ENCODE measurements at places on chromosomes 4 and X. TPM values are rescaled to one million over a fixed set of nuclear protein-coding genes. Genes with fewer than 3 reads are reported as not detected.

- H3K27me3 ChIP-seq: no peaks in the 10 kb centered on the region
- DNase-seq: no peak
- no peaks in the 10 kb centered on the region for H3K36me3 ChIP-seq
- no peak overlapping the region for H3K4me3 ChIP-seq
These were observed 439.2 kb downstream of the PCDH10 start for GRCh38 chr4:133588306-133588705.

- H3K4me3 ChIP-seq: peak overlapping the region; percentile 78
- H3K27ac ChIP-seq: peak overlapping the region; percentile 47
- H3K4me1 ChIP-seq: peaks cover 37% of the 10 kb centered on the region
- H3K27me3 ChIP-seq: no peaks in the 10 kb centered on the region
- H3K36me3 ChIP-seq: peaks cover 9% of the 10 kb centered on the region
- DNase-seq: peak; percentile 34
These were observed 1.2 kb upstream of the LETM1 start for GRCh38 chr4:1856943-1857699.

GRCh38 chr4:130600706-130601105 is 1504.8 kb downstream of the C4orf33 start:
- no peak for DNase-seq
- H3K27me3 ChIP-seq: no peaks in the 10 kb centered on the region
- no peak overlapping the region for H3K27ac ChIP-seq

- no peaks in the 10 kb centered on the region for H3K27me3 ChIP-seq
- H3K36me3 ChIP-seq: no peaks in the 10 kb centered on the region
- H3K4me1 ChIP-seq: peaks cover 10% of the 10 kb centered on the region
- no peak overlapping the region for H3K4me3 ChIP-seq
- DNase-seq: peak; percentile 41
These were observed 2.8 kb upstream of the CLCN5 start for GRCh38 chrX:49919617-49920016.

GRCh38 chr4:150391052-150391451 is 190.9 kb upstream of the MAB21L2 start:
- no peak overlapping the region for H3K4me3 ChIP-seq
- no peaks in the 10 kb centered on the region for H3K27me3 ChIP-seq
- H3K27ac ChIP-seq: no peak overlapping the region
- peaks cover 32% of the 10 kb centered on the region for H3K36me3 ChIP-seq
- peaks cover 18% of the 10 kb centered on the region for H3K4me1 ChIP-seq

DNA sequence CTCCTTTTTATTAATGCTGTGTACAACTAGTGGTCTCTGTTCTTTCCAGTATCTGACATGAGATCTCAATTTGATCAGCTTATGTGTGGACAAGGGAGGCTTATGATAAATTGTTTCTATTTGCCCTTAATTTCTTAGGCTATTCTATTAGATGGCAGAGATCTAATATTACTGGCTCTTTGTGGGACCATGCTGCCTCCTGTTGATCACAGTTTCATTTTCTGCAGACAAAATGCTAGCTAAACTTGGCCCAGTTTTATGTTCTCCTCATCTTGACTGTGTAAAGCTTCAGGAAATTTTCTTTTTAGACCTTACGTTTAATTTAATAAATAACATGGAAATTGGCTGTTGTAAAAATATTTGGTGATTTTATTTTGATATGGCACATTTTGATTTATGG is 627.1 kb upstream of the AADAT start:
- H3K27me3 ChIP-seq: no peaks in the 10 kb centered on the region
- no peak for DNase-seq
- no peaks in the 10 kb centered on the region for H3K4me1 ChIP-seq
- no peak overlapping the region for H3K27ac ChIP-seq

The GATA1 gene
- total RNA-seq: not detected

DNA sequence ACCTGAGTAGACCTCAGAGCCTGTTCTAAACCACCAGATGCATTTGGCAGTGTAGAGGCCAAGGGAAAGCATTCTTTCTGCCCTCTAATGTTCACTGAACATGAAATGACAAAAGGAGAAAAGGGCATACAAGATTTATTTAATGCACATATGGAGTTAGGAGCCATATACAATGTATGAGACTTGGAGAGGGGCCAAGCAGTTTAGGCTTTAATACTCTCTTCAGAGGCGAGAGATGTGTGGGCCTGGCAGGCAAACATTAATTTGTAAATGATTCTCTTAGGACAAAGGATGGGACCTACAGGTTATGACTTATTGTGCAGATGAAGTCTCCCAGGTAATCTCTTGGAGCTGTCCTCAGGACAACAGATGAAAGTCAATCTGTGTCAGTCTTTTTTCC is 631.9 kb downstream of the ADGRL3 start:
- H3K4me3 ChIP-seq: no peak overlapping the region
- no peaks in the 10 kb centered on the region for H3K27me3 ChIP-seq
- no peaks in the 10 kb centered on the region for H3K4me1 ChIP-seq
- H3K36me3 ChIP-seq: no peaks in the 10 kb centered on the region

- no peak for DNase-seq
- H3K4me3 ChIP-seq: no peak overlapping the region
- H3K36me3 ChIP-seq: no peaks in the 10 kb centered on the region
- no peaks in the 10 kb centered on the region for H3K4me1 ChIP-seq
- no peak overlapping the region for H3K27ac ChIP-seq
- no peaks in the 10 kb centered on the region for H3K27me3 ChIP-seq
These were observed 137.2 kb upstream of the ARHGEF9 start for GRCh38 chrX:63922221-63922620.

- no peak overlapping the region for H3K4me3 ChIP-seq
- H3K27ac ChIP-seq: peak overlapping the region; percentile 48
- H3K27me3 ChIP-seq: no peaks in the 10 kb centered on the region
- H3K36me3 ChIP-seq: peaks cover 19% of the 10 kb centered on the region
These were observed 43.5 kb upstream of the CD99 start for GRCh38 chrX:2647627-2648026.

DNA sequence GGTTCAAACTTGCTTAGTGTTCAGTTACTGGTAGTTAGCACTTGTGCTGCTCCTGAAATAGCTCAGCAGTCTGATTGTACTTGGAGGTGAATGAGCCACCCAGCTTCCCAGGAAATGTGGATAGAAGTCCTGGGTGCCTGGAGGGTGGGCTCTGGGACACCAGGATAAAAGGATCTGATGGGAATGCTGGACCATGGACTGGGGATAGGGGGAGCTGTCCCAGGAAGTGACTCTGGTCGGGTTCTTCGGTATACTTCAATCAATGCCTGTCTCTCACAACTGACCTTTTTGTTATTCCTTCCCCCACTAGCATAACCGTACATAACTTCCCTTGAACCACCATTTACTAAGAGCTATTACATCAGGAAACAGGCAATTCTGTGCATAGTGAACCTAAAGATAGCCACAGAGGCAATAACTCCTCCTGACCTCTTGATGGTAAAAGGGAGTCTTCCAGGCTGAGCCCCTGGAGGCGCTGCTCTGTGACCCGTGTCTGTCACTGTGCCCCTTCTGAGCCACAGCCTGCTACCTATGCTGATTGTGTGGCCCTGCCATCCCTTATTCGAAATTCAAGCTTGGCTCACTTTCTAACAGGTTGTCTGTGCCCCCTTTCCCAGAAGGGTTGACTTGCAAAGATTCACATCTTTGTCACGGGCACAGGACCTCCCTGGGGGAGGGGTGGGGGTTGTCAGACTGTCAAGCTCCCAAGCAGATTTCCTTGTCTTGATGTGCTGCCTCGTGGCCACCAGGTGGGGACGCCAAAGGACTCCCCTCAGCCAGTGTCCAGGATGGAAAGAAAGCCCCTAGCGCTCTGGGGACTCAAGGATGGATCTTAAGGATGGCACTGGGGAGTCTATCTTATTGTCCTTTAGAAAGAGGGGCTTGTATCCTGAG is 24.5 kb upstream of the WDR1 start:
- no peak overlapping the region for H3K4me3 ChIP-seq
- H3K27ac ChIP-seq: no peak overlapping the region
- H3K27me3 ChIP-seq: no peaks in the 10 kb centered on the region
- no peaks in the 10 kb centered on the region for H3K36me3 ChIP-seq
- no peak for DNase-seq
- no peaks in the 10 kb centered on the region for H3K4me1 ChIP-seq

The SCRG1 gene
- not detected for total RNA-seq

DNA sequence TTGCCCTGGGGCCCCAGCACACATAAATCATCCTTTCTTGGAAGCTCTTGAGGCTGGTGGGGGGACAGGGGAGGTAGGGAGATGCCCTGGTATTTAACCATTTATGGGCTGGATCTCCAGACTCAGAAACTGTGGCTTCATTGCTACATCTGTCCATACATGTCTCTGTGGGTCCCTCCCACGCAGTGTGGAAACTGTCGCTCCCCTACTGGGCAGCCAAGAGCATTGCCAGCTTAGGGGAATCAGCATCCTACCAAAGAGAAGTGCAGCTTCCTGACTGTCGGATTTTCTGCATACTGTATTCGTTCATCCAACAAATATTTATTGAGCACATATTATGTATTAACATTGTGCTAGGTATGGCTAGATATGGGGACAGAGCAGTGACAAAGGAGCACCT is 3.7 kb downstream of the GRIPAP1 start:
- no peak overlapping the region for H3K27ac ChIP-seq
- no peak for DNase-seq
- no peaks in the 10 kb centered on the region for H3K27me3 ChIP-seq

DNA sequence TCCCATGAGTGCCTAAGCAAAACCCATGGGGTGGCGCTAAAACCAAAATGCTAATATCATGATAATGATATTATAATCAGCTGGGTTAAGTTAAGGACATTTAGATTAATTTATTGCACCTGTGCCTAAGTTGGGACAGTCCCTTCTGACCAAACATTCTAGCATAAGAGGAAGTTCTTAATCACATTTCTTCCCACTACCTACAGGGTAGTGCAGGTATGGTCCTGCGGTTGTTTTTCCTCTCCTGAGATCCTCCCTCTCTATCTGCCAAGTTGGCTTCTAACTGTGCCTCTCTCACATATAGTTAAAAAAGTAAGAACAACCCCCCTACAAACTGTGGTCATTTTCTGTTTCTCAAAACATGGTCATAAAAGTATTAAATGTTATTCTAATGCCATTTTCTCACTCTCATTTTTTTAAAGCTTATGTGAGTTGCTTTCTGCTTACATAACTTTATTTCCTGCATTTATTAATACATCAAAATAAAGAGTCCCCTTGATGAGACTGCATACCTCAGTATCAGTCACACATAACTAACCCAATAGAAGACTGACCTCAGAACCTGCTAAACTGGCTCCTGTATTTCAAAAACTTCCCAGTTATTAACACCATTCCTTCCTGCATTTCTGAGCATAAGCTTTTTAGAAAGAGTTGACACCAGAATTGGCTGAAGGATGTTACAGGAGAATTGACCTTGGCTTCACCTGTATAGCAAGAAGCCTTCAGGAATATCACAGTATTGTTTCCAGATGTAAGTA is 1332.5 kb downstream of the FSTL5 start:
- H3K4me3 ChIP-seq: no peak overlapping the region
- no peaks in the 10 kb centered on the region for H3K27me3 ChIP-seq
- DNase-seq: no peak

The DIPK2B gene
- total RNA-seq: 0.32 TPM

The CTAG1B gene
- not detected for total RNA-seq

DNA sequence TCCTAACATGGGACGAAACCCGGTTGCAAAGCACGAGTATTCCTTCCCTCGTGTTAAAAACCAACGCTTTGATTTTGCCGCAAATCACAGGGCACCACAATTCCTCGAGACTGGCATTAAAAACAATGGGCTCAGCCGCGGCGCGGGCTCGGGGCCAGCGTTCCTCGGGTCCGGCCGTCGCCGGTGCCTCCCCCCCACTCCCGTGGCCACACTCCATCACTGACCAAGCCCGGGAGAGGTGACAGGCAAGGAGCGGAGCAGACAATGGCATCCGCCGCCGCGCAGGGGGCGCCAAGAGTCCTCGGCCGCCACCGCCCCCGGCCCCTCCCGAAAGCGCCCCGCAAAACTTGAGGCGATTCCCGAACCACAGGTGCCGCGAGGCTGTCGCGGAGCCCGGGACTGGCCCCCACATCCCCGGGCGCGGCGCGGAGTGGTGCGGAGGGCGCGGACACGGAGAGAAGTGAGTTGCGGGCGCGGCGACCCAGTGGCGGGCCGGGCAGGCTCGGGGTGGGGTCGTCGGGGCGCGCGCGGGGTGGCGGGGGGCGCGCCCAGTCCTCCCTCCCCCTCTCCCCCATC is 445 bp downstream of the AP1S2 start:
- H3K4me1 ChIP-seq: peaks cover 23% of the 10 kb centered on the region
- H3K27me3 ChIP-seq: no peaks in the 10 kb centered on the region
- DNase-seq: peak; percentile 58
- peak overlapping the region; percentile 51 for H3K27ac ChIP-seq

The BEX2 gene
- 7.4 TPM for total RNA-seq

DNA sequence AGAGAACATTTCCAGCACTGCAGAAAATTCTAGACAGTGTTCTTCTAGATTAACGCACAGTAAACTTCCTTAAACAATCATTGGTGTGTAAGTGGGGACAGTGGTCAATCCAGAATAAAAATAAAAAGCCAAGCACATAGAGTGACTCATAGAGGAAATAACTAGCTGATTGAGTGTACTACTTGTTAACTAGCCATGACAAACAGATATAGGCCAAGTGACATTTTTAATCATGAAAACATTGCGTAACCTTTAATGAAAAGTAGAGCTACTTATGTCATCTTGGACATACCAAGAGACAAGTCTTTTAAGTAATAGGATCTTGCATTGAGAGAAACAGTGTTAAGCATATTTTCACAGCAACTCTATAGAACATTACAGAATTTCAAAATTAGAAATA is 233.9 kb upstream of the MAB21L2 start:
- no peak overlapping the region for H3K27ac ChIP-seq
- no peaks in the 10 kb centered on the region for H3K27me3 ChIP-seq

The CCNA2 gene
- 118 TPM for total RNA-seq

DNA sequence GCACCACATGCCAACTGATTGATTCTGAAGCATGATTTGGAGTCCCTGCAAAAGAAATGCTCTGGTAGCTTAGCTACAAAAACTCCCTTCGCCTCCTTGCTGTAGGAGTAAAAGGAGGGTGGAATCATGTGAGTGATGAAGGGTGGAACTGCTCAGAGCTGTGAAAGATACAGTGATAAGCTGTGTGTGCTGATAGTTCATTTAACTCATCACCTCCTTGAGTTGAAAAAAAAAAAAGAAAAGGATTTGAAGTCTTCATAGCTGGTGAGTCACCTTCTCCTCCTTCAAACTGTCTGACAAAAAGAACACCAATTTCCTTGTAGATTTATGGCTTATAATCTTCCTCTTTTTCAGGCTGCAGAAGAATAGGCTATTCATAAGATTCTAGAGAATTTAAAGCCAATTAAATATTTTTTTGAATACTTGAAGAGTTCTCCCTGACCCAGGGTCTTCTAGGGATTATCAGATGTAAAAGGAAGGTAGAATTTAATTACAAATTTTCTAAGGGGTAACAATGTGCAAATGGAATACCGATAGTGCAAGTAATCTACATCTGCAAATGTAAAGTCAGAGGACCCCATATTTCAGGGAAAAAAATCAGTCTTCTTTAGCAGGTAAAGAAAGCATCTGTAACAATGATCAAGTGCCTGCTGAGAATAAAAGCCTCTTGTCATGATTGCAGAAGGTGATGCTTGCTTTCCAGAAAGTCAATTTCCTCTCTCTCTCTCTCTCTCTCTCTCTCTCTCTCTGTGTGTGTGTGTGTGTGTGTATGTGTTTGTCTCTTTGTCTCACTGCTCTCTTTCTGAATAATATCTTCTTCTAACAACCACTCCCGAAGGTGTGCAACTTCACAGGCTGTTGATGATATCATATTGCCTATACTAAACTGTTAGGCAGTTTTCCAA is 208.8 kb upstream of the VEGFC start:
- DNase-seq: no peak
- no peaks in the 10 kb centered on the region for H3K36me3 ChIP-seq
- no peaks in the 10 kb centered on the region for H3K4me1 ChIP-seq
- H3K27me3 ChIP-seq: no peaks in the 10 kb centered on the region

The F8A3 gene
- 29.2 TPM for total RNA-seq

- no peaks in the 10 kb centered on the region for H3K27me3 ChIP-seq
- H3K4me3 ChIP-seq: no peak overlapping the region
- no peaks in the 10 kb centered on the region for H3K4me1 ChIP-seq
- H3K27ac ChIP-seq: no peak overlapping the region
These were observed 48.1 kb upstream of the UGT2B15 start for GRCh38 chr4:68718447-68719074.

Data from activated CD4-positive, alpha-beta T cell treated with anti-CD3 and anti-CD28 coated beads for 36 hours (primary cell).